Vagina (tissue), 2 donors: ENCODE measurements at places on chromosomes 6 and 20.

DNA sequence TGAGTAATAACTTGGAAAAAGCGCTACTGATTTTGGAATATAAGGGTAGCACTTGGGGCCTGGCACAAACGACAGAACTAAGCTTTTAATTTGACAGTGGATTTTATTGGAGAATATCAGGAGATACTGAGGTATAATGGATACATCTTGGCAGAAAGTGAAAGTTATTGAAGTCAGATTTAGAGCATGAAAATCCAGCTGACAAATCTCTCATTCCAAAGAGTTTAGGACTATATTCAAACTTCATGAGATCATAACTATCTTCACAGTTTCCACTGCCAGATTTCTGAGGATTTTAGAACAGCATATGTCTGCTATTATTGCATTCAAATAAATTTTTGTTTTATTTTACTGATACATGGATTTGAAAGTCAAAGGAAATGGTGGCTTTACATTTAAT, 132.3 kb upstream of the THEMIS start:
- DNase-seq = no peak

DNA sequence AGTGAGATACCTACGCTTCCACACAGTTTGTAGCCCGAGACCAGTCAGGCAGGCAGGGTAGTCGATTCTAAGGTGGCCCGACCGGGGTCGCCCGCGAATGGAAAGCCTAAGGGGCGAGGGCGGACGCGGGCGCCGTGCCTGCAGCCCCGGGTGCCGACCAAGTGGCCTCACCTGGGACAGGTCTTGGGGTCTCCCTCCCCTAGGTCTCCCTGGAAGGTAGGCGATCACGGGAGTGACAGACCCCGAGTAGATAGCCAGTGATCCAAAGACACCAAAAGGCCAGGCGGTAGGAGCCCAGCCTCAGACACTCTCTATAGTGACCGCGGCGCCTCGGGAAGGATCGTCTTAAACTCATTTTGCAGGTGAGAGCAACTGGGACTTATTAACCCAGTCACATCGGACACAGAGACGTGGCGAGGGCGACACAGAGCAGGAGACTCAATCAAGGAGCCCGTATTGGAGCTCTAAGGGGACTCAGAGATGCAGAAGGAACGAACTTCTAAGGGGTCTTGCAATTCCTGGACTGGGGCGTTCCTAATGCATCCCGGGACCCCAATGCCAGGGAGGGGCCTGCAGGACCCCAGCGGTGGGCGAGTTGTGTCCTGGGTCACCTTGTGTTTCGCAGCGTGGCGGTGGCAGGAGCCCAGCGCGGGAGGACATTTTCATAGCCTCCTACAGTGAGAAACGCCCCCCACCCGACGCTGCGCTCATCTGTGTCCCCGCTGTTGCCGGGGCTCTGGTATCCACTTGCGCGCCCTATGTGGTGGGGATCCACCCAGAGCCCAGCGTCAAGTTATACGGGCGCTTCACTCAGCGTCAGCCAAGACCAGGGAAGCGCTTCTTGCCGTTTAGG, 2.1 kb upstream of the VSX1 start:
- peak; percentile 69 for DNase-seq

- no peak for DNase-seq
These were observed at the start of gene C2 for GRCh38 chr6:31927242-31927862. Gene C2 (plus strand): TSS chr6:31927717. CDS start chr6:31927753, 36 bp downstream.

GRCh38 chr6:26234421-26235301, 130.3 kb upstream of the BTN3A2 start:
- no peak for DNase-seq

DNA sequence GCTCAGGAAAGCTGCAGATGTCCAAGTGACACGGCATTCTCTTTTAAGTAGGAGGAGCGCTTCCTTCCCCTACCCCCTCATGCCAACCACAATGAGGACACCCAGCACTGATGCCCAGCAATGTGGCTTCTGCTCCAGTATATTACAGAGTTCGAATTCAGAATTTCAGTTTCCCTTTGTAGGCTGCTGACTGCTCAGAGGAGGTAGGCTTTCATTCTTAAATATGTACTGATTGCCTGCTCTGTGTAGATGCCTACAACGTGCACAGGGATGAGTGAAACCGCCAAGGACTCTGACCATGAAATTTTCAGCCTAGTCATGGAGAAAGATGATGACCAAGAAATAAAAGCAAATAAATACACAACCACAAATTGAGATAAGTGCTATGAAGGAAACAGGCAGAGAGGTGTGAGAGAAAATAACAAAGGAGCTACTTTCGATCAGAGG, 50.9 kb upstream of the TNFAIP3 start:
- DNase-seq = no peak

DNA sequence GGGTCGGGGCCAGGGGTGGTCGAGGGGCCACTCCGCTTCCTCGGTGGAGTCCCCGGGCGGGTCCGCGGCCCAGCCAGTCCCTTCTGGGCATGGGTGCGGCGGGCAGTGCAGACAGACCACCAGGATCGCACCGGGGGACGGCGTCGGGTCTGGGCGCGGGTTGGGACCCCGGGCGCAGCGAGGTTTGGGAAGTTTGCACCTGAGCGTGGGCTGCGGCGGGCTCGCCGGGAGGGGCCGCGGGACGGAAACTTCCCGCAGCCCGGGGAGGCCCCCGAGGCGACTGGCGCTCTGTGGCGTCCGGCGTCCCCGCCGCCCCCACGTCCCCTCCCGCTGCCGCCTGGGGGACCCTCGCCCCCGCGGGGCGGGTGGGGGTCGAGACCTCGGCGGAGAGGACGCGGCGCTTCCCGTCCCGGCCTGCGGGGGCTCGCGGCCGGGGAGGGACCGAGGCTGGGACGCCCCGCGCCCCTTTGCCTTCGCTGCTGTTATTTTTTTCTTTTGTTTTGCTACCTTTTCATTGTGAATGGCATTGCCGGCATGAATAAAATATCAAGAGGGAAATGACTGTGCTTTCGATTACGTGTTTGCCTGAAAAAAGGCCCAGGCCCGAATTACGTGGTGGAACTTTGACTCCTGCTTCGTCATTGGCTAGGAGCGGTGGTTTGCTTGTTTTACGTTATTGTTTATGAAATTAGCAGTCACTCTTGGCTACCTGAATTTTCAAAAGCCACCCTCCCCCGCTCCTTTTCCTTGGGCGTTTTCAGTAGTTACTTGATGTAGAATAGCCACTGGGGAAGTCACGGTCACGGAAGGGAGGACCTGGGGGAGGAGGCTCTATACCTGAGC, 703 bp downstream of the SNX9 start:
- no peak for DNase-seq

- DNase-seq = no peak
These were observed 6.1 kb downstream of the RPL10A start for GRCh38 chr6:35474131-35474941.

GRCh38 chr6:38164131-38164481, 344.6 kb downstream of the ZFAND3 start:
- DNase-seq = no peak

DNA sequence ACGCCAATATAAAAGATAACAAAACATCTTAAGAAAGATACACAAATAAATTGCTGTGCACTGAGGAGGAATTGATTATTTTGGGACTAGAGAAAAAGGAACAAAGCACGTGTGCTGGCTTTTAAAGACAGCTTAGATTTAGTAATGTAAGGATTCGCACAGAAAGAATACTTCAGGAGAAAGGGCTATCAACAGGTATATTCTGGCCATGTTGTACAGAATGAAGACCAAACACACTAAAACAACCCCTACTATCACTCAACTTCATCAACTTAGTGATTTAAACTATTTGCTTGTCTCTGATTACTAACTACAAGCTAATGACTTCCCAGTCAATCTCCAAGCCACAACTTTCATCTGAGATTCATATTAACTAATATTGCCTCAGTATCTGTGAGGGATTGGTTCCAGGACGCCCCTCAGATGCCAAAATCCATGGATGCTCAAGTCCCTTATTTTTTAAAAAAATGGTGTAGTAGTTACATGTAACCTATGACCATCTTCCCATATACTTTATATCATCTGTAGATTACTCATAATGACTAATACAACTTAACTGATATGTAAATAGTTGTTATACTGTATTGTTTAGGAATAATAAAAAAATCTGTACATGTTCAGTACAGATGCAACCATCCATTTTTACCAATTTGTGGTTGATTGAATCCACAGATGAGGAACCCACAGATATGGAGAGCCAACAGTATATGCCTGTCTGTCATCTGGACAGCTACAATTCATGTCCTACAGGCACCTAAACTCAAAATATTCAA, 4.5 kb downstream of the DEK start:
- DNase-seq = no peak

GRCh38 chr20:55390791-55391190, 614.5 kb downstream of the CBLN4 start:
- no peak for DNase-seq

DNA sequence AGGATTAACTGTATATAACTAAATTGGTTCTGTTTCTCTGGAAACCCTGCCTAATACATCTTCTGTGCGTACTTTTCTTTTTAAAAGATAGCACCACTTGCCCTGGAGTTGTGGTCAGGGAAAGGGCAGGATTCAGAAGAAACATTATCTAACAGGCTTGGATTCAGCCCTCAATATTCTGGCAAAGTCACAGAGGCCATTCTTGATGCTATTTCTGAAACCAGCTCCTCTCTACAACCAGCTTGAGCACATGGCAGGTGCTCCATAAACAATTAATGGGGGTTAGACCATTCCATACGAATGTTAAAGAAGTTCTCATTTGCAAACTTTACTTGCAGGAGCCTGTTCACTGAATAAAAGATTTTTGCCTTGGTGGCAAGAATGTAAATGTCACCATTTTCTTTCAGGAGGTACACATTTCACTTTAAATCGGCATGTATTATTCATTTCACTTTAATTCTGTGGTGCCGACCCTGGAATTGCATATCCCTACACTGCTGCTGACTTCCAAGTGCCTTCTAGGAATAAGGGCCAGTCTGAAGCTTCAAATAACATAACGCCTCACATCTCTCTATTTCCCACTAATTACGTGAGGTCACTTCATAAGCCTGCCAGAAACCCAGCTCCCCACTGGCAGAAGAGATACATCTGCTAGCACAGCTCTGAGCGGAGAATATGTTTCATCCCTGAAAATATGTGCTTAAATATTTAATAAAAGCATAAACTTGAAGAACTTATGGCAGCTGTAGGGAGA, 248.7 kb downstream of the ADGRG6 start:
- DNase-seq = no peak

GRCh38 chr6:72950114-72950860, 275.0 kb downstream of the KHDC1L start:
- DNase-seq = no peak

DNA sequence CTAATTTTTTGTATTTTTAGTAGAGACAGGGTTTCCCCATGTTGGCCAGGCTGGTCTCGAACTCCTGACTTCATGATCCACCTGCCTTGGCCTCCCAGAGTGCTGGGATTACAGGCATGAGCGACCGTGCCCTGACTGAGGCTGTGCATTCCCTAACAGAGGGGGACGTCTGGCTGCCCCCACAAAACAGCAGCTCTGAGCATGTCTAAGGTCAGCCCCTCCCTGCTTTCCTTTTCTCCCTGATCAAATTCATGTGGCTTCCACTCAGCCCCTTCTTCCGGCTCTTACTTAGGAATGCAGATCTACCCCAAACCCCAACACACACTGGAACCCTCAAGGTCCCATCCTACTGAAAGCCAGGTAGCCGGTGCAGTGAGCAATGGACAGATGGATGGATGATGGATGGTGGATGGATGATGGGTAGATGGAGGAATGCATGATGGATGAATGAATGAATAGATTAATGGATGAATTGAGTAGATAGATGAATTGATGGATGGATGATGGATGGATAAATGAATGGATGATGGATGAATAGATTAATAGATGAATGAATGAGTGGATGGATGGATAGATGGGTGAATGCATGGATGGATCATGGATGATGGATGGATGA, 91.5 kb upstream of the BHLHE23 start:
- no peak for DNase-seq

- DNase-seq = no peak
These were observed 560 bp downstream of the YTHDF1 start for GRCh38 chr20:63215101-63216040.

GRCh38 chr6:11732036-11732631, 46.5 kb downstream of the ADTRP start:
- no peak for DNase-seq

DNA sequence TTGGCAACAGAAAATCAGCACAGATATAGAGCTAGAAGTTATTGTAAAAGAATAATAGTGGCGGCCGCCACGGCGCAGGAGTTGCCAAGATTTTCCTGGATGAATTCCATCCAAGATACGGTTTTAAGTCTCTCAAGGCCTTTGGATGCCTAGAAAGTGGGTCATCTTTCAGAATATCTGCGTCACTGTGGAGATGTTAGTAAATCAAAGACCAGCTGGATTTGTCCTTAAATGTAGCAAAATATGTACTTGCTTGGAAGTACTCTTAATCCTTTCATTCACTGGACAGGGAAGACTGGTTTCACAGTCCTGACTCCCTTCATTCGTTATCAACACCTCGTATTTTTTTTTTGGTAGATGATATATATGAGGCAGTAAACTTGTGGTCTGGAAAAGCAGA, 83.0 kb downstream of the SLC22A3 start:
- DNase-seq = no peak

DNA sequence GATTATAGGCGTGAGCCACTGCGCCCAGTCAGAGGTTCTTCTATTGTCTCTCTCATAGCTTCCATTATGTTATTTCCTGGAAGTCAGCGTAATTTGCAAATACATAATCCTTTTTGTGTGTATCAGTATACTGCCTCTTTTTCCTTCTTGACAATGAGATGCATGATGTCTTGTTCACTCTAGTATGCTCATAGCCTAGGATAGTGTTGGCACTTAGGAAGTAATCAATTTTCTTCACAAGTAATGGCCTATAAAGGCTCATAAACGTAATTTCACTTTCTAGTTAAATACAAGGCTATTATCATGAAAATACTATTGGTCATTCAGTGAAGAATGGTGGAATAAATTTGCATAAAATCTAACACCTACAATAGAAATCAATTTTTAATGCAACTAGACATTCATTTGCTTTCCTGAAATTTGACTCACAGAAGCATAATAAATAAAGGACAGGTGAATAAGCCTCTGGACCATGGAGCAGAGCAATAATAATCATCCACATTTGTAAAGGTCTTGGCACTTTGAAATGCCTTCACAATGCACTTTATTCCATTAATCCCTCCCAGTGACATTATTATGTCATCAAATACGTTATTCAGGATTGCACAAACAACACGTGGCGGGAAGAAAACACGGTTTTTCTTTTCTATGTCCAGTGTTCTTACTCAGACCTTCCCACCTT, 366.9 kb upstream of the BTBD3 start:
- DNase-seq = no peak

GRCh38 chr20:53752583-53752970, 158.9 kb upstream of the ZNF217 start:
- DNase-seq = no peak

DNA sequence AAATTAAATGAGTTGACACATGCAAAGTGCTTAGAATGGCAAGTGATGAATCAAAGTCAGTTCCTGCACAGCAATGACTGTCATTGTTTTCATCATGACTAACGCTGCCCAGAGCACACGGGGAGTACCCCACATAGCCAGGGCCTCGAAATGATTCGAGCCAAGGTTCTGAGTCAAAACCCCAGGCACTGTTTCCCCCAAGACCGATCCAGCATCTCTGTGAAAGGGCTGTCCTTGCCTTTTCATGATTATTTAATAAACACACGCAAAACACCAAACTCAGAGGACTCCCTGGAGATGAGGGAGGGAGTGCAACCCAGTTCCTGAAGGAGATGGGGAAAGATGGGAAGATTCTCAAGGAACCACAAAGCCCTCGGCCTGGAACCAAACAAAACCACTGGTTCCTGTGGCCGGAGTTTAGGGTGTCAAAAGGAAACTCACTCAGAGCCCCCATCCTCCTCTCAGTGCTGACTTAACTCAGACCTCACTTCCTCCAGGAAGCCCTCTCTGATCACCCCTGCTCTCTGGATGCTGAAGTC, 3.8 kb downstream of the PREX1 start:
- DNase-seq = no peak

- no peak for DNase-seq
These were observed 123.8 kb downstream of the RFPL4B start for GRCh38 chr6:112470950-112471349.
